ENCODE measurements at places on chromosomes 5 and 9.

GRCh38 chr9:28024676-28025075 lies 451.4 kb upstream of the C9orf72 start:
- DNase-seq, result no peak

GRCh38 chr9:137199411-137200121 lies 975 bp downstream of the TPRN start:
- no peak for DNase-seq

- no peak for DNase-seq
Measured at GRCh38 chr9:107249665-107250285, 33.3 kb upstream of the RAD23B start.

GRCh38 chr9:107378006-107378405 lies 94.9 kb downstream of the RAD23B start:
- no peak for DNase-seq

GRCh38 chr9:136728548-136729123 lies 14.1 kb downstream of the LCN10 start:
- peak; percentile 50 for DNase-seq

DNA sequence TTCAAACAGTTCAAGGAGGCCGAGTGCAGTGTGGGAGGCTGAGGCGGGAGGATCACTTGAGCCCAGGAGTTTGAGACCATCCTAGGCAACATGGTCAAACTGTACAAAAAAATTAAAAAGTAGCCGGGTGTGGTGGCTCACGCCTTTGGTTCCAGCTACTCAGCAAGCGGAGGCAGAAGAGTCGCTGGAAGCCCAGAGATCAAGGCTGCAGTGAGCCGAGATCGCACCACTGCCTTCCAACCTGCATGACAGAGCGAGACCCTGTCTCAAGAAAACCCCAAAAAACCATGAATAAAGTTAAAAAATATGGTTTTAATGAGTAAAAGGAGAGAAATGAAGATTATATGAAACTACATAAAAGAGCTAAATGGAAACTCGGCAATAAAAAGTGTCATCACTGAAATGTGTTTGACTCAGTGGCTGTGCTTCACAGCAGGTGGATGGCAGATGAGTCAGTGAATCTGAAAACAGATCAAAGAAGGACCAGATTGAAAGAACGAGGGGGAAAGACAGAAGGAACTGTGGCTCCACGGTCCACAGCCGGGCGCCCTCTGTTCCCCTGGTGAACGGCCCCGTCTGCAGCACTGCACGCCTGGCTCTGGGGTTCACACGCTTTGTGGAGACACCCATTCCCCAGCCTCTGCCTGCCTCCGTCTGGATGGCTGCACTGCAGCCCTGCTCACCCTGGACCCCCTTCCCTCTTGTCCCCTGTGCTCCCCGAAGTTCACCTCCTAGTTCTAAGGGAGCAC lies 25.1 kb downstream of the EXD3 start:
- no peak for DNase-seq

- DNase-seq, result no peak
Measured at GRCh38 chr5:67093279-67093678, 103.3 kb downstream of the CD180 start.
